ENCODE measurements at places on chromosomes 2 and 18.
A peak's percentile ranks its signal among the peaks of the same experiment; 100 is the strongest.

DNA sequence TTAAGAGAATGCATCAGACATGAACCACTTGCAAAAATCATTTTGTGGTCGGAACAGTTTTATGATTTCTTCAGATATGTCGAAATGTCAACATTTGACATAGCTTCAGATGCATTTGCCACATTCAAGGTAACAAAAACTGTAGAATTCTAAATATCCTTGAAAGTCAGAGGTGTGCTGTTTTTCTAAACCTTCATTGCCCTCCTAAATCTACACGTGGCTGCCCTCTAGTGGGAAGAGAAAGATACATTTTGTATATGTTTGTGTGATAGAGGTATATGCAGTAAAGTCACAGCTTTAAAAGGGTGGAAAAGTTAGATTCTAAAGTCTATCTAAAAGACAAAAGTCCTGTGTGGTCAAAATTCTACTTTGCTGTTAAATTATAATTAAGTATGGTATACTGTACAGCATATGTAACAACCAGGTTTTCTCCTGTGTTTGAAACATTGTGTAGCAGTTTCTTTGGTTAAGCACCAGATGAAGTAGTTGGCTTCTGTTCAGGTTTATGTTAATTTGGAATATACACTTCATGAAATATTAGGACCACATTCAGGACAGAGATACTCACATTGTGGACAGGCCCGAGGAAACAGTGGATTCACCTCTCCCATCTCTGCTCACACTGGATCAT is 65.9 kb upstream of the ITM2C start:
- peak; percentile 78 for DNase-seq

DNA sequence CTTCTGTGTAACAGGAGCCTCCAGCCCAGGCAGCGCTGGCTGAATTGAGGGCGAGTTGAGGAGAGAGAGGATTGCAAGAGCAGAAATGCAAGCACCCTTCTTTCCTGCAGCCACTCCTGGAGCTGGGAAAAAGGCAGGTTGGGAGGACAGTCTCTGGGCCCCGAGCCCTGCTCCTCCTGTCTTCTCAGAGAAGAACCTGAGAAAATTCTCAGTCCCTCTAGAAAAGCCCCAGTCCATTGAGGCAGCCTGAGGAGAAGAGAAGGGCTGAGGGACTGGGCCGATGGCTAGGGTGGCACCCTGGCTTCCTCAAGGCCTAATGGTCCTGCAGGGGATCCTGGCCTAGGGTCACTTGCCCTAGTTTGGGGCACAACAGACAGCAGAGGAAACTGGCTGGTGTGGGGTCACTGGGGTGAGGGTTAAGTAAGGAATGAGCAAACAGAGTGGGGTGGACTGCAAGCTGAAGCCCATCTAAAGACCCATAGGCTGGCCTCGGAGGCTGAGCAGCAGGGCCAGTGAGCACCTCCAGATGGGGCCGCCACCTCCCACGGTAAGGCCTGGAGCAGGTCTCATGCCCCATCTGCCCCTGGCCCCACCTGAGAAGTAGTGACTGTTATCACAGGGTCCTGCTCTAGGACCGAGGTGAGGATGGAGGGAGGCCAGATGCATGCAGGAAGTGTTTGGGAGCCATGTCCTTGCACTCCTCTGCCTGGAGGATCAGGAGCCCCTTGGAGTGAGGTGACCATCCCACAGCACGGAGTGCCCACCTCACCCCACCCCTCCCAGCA is 12.4 kb downstream of the CIB4 start:
- DNase-seq: no peak

GRCh38 chr2:224722250-224722649 is 6.1 kb upstream of the CCDC195 start:
- no peak for DNase-seq

GRCh38 chr18:77071061-77071460 is 61.5 kb downstream of the MBP start:
- DNase-seq: no peak

DNA sequence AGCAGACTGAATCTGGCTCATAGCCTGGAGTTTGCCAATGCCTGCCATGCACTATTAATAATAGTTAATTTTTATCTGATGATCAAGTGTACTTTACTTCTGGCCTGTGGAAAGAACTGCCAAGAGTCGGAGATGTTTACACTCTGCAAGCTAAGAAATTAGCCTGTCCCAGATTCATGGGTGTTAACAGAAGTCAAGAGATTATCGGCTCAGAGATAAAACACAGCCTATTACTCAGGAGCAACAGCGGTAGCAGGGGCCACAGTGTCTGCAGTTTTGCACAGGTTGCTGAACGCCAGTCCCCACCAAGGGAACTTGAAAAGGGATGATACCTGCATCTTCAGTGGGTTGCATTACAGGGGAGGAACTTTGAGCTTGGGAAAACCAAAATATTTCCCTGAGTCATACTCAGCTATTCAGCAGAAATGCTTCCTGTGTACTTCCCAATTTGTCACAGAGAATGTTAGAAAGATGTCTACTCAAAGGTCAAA is 4.3 kb upstream of the ADI1 start:
- DNase-seq: no peak

DNA sequence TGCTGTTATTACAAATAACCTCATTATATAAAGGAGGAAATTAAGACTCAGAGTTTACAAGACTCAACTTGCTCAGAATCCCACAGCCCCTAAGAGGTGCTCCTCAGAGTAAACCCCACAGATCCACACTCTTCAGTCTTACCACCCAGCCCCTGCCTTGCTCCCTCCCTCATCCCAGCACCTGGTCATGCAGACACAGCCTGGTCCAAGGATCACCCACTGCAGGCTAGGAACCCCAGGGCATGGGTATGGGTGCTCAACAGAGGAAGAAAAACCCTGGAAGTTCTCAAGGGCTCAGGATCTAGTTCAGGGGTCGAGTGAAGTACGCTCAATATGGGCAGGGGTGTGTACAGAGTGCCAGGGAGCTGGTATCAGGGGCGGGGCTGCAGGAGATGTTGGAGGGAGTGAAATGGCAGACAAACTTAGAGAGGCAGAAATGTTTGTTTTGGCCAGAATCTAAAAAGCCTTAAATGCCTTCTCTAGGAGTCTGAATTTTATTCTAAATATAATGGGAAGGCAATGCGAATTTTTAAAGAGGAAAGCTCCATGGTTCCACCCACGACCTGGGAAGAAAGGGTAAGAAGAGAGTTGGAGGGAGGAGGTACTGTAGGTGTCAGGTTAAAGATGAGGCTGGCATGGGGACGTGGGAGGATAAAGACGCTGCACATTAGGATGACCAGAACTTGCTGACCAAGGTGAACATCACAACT is 79.1 kb upstream of the MGAT4A start:
- DNase-seq: no peak

GRCh38 chr2:70141902-70142589 is 48.8 kb downstream of the C2orf42 start:
- no peak for DNase-seq

GRCh38 chr2:11513319-11513718 is 20.5 kb upstream of the GREB1 start:
- no peak for DNase-seq

GRCh38 chr2:119011910-119012209 is 69.9 kb downstream of the MARCO start:
- DNase-seq: no peak

DNA sequence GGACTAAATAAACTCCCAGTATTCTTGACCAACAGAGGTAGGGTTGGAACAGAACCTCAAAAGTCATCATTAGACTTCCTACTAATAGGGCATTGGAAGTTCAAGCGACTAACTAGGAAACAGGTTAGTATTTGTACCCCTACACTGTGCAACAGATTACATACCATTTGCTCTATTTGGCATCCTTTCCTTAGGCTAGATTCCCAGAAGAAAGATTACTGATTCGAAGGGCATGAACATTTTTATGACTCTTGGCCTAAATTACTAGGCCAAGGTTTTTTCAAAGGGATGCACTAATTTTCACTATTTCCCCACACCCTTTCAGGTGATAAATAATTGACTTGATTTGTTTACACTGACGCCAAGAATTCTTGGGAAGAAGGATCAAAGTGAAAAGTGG is 104.8 kb upstream of the CYP1B1 start:
- DNase-seq: no peak

- peak; percentile 81 for DNase-seq
Measured at GRCh38 chr2:147989809-147990403, 30.6 kb downstream of the ORC4 start.

- DNase-seq: no peak
Measured at GRCh38 chr2:237724811-237725478, 73.6 kb upstream of the RBM44 start.

GRCh38 chr2:127091886-127092285 is 15.1 kb downstream of the BIN1 start:
- DNase-seq: no peak

All from erythroblast (primary cell).